Activated T-cell treated with anti-CD3 and anti-CD28 coated beads for 48 hours (primary cell): ENCODE measurements at places on chromosomes 11 and 22.

GRCh38 chr11:106461839-106462545 lies 384.5 kb downstream of the AASDHPPT start:
- no peak for DNase-seq

GRCh38 chr22:46245511-46245910 lies 4.6 kb downstream of the CDPF1 start:
- DNase-seq = no peak

DNA sequence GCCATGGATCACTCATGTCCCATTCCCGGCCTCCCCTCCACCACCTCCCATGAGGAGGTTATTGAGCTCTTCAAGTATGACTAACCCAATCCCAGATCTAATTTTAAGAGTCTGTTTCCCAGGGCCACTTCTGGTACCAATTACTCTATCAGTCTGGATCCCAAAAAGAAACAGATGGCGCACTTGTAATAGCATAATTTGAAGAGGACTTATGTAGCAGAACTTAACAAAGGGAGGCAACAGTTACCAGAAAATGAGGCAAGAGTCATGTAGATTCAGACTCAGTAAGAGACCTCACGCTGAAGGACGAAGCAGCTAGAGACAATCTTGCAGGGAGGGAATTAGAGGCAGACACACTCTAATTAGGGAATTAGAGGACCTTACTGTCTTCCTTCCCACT lies 46.9 kb downstream of the DDX6 start:
- no peak for DNase-seq

DNA sequence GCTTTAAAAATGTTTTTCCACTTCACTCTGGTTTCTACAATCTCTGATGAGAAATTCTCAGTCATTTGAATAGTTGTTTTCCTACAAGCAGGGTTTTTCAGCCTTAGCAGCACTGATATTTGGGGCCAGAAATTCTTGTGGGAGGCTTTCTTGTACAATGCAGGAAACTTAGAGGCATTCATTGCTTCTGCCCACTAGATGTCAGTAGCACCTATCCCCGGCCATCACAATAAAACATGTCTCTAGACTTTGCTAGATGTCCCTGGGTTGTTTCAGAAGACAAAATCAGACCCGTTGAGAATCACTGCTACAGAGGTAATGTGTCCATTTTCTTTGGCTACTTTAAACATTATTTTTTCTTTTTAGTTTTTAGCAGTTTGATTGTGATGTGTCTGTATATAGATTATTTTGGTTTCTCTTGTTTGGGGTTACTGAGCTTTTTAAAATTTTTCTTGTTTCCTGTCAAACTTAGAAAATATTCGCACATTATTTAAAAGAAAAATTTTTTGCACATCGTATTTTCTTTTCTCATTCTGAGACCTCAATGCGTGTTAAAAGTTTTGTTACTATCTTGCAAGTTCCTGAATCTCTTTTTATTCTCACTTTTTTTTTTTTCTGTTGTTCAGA lies 60.8 kb upstream of the CCDC179 start:
- no peak for DNase-seq

GRCh38 chr11:15523543-15523942 lies 408.8 kb downstream of the INSC start:
- DNase-seq = no peak

DNA sequence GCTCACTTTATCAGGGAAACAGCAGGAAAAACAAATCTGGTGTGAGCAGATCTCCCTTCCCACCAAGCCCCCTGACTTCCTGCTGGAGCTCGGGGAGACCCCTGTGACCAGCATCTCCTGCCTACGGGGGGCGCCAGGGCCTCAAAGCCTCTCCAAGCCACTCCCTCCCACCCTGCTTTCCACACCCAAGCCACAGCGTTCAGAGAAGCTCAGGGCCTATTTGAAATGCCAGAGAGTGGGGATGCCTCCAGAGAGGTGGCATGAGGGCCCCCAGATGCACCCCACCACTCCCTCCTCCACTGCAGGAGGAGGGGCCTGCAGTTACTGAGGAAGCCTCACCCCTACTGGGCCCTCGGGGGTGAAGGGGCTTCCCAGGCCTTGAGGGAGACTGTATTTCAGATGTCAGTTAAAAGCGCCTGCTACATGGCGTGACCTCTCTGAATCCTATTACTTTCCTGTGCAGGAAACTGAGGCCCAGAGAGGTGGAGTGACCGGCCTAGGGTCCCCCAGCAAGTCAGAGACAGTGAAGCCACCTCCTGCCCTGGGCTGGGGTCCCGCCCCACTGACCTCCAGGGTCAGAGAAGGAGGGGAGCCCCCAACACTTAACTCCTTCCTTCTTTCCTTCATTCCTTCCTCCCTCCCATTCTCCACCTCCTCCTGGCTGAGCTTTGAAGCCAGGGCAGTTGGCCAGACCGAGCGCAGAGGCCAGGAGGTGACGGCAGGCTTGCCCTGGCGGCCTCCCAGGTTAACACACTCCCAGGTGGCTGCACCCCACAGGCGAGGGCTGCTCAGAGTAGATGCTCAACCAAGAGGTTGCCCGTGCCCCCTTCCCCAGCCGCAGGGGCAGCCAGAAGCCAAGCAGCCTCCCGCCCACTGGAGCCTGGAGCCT lies 6.0 kb upstream of the CDKN1C start:
- DNase-seq = no peak
